ENCODE measurements at places on chromosomes 3 and 15.

DNA sequence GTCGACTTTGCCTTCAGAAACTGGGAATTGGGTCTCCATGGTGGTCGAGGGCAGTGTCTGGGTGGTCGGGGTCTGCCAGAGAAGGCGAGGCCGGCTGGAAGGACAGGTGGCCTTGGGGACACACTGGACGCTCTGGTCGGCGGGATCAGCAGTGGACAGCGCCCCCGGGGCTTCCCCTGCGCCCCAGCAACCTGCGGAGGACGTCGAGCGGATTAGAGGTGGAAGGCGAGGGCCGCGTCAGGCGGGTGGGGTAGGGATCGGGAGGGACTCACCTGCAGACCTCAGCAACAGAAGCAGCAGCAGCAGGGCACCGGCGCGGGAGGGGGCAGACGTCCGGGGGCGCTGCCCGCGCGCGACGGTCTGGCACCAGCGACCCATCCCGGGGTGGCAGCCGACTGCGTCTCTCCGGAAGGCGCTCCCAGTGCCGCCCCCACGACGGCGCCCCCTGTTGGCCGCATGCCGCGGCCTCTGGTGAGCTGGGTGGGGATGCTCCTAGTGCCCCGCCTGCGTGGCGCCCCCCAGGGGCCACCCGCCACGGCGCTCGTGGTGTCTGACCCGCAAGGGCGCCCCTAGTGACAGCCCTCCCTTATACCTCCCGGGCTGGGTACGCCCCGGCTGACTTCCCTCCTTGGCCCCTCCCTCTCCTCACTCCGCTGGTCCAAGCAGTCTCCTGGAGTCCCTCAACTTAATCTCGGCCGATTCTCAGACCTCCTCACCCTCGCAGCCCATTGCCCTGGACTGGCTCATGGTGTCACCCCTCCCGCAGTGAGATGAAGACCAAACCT lies at the start of gene PRSS50:
Gene PRSS50, minus strand, starts transcription at position 423 of the 785 bp plus-strand sequence. Its CDS starts 45 bp downstream, at position 378.
- DNase-seq, result no peak

GRCh38 chr3:151301787-151302186 lies 14.8 kb downstream of the GPR87 start:
- DNase-seq, result no peak

DNA sequence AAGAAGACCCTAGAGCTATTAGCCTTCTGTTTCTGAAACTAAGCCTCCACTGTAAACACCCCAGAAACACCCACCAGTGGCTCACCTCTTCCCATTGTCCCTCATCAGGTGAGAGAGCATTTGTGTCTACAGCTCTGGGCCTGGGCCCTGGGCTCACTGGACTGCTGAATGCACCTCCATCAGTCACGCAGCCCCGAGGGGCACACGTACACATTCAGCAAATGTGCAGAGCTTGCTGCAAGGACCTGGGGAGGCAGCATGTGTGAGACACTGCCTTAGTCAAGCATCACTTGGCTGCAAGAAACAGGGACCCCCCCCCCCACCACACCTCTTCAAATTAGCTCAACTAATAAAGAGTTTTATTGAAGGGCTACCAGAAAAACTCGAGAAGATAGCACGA lies 29.0 kb downstream of the MRPL46 start:
- no peak for DNase-seq

DNA sequence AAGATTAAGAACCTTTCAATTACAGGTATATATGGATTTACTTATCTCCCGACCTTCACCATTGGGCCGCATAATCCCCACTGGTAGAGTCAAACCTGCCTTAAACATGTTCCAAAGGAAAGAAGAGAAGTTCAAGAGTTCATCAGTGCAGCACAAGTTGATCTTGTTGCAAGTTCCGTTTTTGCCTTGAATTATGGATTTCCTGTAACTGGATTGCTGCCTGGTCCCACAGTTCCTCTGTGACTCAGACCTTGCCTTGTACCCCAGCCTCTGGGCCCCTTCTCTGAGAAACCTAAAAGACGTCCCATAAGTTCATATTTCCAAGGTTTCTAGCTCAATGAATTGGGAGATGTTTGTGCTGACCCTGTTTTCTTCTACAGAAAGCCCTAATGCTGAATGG lies 112.5 kb upstream of the THBS1 start:
- DNase-seq, result no peak

DNA sequence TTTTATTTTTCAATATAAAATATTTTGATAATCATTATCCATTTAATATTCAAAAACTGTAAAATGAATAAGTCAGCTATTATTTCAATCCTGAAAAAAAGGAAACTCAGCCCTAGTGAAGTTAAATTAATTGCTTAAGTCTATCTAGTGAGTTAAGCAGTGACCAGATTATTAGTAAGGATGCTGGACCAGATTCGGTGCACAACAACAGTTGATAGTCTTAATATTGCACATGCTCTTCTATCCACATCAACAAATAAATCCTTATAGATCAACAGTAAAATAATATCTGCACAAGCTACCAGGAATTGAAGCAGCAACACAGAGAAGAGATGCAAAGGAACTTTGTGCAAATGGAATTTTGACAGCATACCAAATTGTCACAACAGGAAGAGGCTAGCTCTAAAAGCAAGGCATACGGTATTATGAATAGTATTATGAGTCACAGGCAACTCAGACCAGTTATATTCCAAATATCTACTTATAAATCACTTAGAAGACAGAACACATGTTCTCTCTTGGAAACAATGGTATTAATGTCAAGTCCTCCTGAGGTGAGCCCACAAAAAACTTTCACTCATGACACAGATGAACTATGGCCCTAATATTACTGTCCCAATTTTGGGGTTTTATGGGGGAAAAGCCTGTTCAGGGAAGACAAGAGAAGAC lies 24.9 kb downstream of the VPS13C start:
- DNase-seq, result no peak

- no peak for DNase-seq
These were observed 348.5 kb upstream of the ROBO1 start for GRCh38 chr3:80116281-80116680.

GRCh38 chr15:62901909-62902546 lies 140.5 kb upstream of the TPM1 start:
- no peak for DNase-seq

GRCh38 chr3:197105786-197106185 lies 76.2 kb upstream of the MELTF start:
- DNase-seq, result no peak

DNA sequence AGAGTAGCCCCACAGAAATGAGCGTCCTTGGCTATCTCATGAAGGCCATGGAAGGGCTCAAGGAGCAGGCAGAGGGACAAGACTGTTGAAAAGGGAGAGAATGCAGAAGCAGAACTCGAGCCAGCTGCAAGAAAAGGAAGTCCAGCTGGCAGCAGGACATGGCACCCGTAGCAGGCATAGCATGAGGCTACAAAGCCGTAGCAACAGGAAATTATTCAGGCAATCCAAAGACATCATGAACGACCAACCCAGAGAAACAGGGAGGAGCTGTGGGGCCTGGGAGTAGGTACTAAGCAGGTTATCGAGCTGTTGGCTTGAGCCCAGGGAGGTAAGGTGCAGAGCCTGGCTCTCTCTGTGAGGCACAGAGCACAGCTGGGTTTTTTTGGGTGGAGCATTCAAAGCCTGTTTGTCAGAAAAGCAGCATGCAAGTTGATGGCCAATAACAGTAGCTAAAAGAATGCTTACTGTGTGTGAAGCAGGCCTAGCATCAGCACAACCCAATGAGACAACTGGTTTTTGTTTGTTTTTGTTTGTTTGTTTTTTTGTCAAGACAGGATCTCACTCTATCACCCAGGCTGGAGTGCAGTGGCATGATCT lies 144.0 kb upstream of the SMAD3 start:
- no peak for DNase-seq

DNA sequence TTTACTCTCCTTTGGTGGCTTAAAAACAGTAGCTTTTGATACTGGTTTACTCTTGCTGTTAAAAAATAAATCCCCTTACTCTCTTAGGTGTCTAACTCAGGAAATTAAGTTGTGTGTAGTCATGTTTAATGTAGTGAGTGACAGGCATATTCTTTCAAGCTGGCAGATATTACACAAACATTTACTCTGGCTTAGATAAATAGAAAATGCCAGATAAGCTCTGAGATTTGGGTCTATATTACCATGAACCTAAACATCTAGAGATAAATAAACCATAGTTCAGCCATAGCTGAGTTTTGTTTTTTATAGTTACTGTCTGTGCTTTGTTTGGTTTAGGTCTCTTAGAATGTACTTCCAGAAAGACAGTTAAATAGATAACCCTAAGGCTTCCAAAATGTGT lies 2.4 kb downstream of the SEMA6D start:
- DNase-seq, result no peak

- no peak for DNase-seq
These were observed 872.9 kb downstream of the NAALADL2 start for GRCh38 chr3:175732017-175732416.

- no peak for DNase-seq
These were observed 87.1 kb downstream of the RGMA start for GRCh38 chr15:93001881-93002280.

DNA sequence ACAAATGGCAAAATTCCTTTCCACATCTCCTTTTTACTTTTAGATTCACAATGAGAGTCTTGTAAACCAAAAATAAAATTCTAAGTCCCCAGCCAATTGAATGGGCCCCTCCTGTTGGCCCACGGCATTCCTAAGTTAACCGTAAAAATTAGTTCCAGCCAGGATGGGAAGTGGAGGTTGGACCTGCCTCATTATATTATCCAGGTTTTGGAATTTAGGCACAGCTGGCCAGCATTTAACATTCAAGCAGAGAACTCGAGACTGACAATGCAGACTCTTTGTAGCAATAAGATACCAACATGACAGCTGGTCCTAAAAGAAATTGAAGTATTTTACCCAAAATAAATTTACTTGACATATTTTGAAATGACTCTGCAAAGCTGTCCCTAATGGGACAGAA lies 321.0 kb upstream of the NAALADL2 start:
- no peak for DNase-seq

DNA sequence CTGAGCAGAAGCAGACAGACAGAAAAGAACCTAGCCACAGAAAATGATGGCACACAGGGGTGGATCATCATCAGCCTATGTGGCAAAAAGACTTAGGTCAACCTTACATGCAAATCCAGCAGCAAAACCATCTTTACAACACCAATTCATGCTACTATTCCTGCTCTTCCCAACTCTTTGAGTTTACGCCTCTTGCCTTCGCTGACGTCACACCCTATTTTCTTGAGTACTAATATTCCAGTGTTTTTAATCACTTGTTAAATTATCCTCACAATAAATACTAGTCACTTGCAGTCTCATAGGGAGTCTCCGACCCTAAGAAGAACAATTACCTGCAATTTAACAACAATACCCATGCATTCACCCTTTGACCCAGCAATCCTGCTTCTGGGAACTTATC lies 6.0 kb upstream of the PSMD6 start:
- no peak for DNase-seq

- DNase-seq, result no peak
These were observed 3.0 kb upstream of the IFT57 start for GRCh38 chr3:108225221-108225620.

DNA sequence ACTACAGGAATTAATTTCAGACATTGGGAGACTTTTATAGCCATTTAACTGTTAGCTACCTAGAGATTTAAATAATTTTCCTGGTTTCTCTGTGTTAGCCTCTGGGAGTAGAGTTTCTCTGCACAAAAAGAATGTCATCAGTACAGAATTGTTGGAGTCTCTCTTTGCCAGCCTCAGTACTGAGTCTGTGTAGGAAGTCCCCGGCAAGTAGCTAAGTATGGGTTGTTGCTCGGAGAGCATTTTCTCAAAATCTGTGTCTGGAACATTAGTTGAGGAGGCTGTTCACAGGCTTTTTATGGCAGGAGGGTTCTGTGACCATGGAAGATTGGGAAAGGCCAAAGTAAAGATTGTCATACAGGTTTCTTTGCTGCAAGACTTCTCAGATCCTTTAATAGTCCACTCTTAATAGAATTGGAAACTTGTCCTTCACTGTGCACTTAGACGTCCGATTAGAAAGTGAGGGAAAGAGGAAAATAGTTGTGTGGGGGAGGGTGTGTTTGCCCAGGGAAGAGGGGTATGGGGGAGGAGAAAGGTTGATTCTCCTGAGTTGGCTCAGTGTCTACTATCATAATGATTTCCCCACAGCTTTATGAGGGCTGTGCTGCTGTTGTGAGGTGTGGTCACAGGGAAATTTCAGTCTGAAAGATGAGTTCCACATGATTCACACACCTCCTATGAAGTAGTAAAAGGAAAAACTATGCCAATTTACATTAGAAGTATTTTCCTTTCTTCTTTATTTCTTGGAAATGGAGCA lies 207.1 kb downstream of the PTPRG start:
- no peak for DNase-seq

DNA sequence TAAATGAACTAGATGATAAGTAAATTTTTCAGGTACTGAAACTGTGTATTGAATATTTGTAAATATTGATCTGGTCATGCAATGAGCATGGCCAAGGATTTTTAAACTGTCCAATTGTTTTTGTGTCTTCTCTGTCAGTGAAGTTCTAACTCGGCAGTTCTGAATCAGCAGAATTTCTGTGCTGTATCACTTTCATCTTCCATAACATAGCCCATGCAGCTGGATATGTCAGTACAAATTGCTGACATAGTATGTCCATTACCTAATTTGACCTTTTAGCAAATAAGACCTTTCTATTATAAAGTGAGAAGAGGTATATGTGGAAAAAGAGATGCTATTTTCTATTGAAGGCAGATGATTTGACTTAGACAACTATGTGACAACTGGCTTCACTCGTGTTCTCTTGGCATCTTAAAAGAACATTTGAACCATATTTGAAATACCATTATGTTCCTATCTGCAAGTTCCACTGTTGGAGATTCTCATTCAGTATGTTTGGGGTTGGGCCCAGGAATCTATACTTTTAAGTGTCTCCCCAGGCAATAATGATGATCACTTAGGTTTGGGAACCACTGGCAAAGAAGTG lies 90.4 kb downstream of the CMSS1 start:
- no peak for DNase-seq

- DNase-seq, result no peak
These were observed 18.0 kb downstream of the ZDHHC19 start for GRCh38 chr3:196193133-196193735.

DNA sequence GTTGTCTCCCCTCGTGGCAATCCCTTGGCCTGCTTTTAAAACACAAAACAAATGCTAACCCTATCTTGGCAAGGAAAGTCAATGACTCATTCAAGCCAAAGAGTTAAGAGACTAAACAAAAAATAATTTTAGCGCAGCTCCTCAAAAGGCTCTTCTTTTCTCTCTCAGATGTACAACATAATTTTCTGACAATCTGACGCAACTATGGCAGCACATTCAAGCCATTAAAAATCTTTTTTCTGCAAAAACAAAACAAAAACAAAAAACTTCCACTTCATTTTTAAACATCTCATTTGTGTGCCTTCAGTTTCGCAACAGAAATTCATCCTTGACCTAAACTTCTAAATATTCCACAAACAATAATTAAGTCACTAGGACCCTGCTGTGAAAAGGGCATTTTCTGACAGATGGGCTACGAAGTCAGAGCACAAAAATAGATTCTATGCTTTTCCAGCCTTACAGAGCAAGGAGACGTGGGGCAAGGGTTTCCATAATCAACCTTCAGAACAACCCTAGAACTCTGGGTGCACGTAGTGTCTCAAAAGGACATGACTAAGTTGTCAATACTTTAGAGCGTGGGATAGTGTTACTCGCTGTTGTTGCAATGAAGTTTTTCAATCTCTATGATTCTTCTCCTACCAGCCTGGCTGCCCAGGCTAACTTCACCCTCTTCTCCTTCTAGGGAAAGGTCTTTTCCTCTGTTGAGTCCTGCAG lies 84.3 kb downstream of the MB21D2 start:
- no peak for DNase-seq
